Cerebellum (tissue), 4 donors: ENCODE measurements at places on chromosomes 2 and 18. TPM values are rescaled to one million over a fixed set of nuclear protein-coding genes. Genes with fewer than 3 reads are reported as not detected.

RBM43 gene
- 3.8 TPM for total RNA-seq

MATN3 gene
- 3.1 TPM for total RNA-seq

SDC1 gene
- total RNA-seq, result 26.0 TPM

TMEM37 gene
- total RNA-seq, result 0.54 TPM

PROKR1 gene
- 2.7 TPM for total RNA-seq

DNA sequence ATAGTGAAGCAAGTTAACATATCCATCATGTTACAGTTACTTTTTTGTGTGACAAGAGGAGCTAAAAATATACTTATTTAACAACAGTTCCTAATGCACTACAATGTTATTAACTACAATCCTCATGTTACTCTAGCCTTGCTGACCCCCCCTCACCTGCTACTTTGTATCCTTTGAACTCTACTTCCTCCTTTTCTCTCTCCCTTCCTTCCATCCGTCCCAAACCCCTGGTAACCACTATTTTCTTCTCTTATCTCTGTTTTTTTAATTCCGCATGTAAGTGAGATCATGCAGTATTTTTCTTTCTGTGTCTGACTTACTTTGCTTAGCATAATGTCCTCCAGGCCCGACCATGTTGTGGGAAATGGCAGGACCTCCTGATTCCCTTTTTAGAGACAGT lies 59.4 kb downstream of the NPAS2 start:
- DNase-seq, result no peak

- DNase-seq, result no peak
These were observed 37.7 kb upstream of the MEX3C start for GRCh38 chr18:51235009-51235789.

DNA sequence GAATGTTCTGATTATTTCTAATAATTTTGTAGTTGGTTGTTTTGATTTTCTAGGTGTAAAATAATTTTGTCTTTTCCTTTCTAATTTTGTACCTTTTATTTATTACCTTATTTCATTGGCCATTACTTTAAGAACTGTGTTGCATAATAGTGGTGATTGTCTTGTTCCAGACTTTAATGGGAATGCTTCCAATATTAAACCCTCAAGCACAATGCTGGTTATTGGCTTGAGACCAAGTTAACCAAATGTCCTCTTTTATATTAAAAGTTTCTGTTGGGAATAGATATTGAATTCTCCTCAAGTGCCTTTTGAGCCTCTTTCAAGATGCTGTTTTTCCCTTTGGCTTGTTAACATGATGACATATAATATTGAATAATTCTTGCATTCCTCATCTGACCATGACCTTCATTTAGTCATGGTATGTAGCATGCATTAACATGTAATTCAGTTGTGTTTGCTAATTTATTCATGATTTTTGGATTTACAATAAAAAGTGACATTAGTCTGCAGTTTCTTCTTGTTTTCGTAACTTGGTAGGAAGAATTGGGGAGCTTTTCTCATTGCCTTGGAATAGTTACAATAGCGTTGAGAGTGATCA lies 141.7 kb downstream of the DIS3L2 start:
- DNase-seq, result no peak

DNA sequence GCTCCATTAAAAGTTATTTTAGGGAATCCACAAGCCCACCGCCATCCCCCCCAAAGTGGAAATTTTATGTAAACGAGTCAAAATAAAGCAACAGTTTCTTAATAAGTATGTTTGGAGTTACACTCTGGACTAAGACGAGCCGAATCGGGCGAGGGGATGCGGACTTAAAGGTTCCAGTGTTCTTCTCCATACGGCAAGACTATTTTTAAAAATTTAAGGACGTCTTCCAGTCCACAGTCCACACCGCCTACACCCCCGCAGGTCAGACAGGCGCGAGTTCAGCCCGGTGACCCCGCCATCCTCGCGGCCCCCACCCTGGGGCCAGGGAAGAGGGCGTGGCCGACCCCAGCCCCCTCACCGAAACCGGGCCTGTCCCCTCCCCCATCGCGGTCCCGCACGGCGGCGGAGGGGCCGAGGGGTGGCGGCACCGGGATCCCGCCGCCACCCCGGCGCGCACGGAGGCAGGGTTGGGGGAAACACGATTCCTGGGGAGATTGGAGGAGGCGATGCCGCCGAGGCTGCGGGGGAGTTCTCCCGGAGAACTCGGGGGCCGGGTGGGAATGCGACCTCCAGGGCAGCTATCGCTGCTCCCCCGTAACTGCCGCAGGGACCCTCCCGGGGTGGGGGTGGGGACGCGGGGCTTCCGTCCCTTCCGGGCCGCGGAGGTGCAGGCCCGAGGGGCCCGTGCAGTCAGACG lies 24.5 kb upstream of the SMAD7 start:
- peak; percentile 26 for DNase-seq

- DNase-seq, result no peak
These were observed 133.5 kb upstream of the IL1R2 start for GRCh38 chr2:101858246-101858645.

DNA sequence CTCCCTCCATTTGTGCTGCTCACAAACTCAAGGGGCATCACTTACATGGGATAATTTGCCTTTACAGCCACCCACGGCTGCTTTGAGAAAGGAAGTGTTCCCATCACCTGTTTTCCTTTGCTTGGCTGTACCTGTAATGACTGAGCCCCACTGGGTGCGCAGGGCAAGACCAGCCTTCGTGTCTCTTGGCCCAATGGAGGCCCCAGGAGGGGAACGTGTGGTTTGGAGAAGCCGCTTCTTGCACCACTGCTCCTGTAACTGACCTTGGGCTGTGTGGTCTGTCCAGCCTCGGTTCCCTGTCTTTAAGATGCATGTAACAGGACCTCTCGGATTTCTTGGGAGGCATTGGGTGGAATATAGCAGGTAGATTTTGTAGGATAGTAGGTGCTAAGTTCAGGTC lies 41.1 kb downstream of the LDLRAD4 start:
- DNase-seq, result no peak

GRCh38 chr2:175823002-175823706 lies 178.9 kb downstream of the LNPK start:
- DNase-seq, result no peak
